Right ventricle myocardium inferior (tissue), 1 donor: ENCODE measurements at places on chromosomes 2 and 18. TPM values are rescaled to one million over a fixed set of nuclear protein-coding genes. Genes with fewer than 3 reads are reported as not detected.
A peak's percentile ranks its signal among the peaks of the same experiment; 100 is the strongest.

GRCh38 chr2:18690342-18690741 is 101.0 kb upstream of the NT5C1B start:
- no peak for DNase-seq

GRCh38 chr18:58668211-58668610 is 3.1 kb upstream of the MALT1 start:
- no peak for DNase-seq

DNA sequence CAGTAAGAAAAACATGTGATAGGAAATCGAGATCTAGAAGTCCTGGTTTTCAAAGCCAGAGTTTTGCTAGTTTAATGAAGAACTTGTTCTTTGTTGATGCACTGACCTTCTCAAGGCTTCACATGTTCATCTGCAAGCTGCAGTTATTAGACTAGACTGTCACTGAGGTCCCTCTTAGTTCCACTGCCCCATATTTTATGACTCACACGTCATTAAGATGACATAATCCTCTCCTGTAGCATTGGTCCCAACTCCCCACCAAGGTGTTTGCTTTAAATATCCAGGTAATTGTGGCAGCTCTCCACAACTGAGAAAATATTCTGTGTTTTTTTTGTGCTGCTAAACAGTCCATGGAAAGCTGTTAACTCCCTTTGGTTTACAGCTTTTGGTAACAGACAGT is 149.7 kb downstream of the MREG start:
- no peak for DNase-seq

The HIBCH gene
- total RNA-seq = 21.2 TPM

- DNase-seq = no peak
These were observed 1601.1 kb downstream of the LRP1B start for GRCh38 chr2:140529706-140530105.

DNA sequence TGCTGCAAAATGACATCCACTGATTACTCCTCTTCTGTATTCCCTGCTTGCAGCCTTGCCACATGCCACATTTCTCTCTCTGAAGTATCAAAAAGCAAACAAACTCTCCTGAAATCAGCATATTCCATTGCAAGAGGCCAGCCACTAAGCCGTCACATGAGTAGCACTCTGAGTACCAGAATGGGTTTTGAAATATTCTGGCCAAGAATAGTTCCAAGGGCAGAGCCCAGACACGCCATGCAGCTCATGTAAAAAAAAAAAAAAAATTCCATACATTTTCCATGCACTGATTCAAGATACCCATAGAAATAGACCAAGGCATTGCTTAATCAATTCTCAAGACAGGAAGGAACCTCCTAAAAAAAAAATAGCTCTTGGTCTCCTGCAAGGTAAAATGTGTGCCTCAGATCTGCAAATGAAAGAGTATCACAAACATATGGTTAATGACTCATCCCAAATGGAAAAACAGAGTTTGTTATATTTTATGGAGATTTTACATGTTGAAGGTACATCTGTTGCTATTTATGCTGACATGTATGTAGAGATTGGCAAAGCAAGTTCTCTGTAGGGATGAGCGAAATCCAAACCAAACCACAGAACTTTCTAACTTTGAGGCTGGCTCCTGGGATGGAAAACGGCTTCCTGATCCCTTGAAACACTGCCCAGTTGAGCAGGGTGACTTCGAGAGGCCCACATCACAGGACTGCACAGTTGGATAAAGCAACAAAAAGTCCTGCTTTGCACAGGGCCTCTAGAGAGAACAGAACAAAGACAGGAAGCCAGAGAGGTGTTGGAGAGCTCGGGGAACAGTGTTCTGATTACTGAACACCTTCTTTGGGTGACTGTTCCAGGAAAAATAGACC is 346.2 kb downstream of the ZNF521 start:
- no peak for DNase-seq

DNA sequence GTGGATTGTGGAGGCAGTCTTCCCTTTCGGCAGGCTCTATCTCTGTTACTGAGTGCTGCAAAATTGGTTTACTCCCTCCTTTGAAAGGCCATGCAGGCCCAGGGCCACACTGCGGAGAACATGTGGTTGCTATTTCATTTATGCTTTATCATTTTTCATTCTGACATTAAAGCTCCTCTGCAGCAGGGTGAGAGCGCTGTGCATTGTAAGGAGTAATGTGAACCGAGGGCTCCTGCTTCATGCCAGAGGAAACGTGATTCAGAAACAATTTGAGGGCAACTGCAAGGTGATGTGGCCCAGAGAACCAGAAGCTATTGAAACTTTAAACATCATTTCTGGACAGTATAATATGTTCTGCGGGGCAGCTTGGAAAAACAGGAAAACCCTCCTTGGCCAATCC is 341.6 kb upstream of the NT5C1B start:
- DNase-seq = no peak

The HOXD3 gene
- total RNA-seq = 0.30 TPM

The HMSD gene
- total RNA-seq = not detected

DNA sequence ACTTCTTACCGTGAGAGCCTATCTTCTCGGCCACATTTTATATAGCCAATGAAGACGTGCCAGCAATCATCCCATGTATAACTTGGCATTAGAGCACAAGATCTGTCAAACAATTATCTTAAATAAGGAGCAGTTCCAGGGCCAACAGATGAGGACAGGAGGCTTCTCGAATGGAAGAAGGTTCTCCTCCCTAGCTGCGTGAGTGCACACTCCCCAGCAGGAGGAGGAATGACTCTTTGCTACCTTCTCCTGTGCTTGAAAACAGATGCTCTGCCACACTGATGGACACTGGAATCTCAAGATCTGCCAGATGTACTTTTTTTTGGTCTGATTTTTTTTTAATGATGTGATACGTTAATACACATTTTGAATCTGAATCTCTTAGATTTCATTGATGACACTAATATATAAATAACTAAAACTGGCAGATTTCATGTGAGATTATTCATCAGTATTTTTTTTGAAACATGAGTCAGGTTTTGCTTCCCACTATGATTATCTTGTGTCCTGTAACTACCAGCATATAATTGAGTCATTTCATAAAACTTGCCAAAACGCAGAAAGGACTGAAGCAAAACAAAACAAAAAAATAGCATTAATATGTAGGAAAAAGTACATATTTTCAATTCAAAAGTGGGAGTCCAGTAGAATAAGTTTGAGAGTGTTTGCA is 626 bp upstream of the VIT start:
- no peak for DNase-seq

- DNase-seq = peak; percentile 88
These were observed 100.9 kb downstream of the CRIM1 start for GRCh38 chr2:36456227-36457175.

DNA sequence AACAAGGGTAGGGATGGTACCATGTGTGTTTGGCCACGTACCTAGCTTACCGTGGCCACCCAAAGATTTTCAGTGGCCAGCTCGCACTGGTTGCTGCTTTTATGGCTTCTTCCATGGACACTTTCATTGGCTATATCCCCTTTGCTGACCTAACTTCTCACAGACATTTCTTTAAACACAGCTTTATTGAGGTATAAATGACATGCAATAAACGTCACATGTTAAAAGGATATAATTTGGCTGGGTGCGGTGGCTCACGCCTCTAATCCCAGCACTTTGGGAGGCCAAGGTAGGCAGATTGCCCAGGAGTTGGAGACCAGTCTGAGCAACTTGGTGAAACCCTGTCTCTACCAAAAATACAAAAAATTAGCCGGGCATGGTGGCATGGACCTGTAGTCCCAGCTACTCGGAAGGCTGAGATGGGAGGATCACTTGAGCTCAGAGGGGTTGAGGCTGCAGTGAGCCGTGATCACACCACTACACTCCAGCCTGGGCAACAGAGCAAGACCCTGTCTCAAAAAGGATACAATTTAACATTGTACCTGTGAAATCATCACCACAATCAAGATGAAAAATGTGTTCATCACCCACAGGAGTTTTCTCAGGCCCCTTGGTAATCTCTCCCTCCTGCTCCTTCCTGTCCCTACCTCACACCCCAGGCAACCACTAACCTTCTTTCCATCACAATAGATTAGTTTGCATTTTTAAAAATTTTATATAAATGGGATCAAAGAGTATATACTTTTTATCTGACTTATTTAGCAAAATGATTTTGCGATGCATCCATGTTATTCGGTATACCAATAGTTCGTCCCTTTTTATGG is 127.8 kb upstream of the PPP1CB start:
- DNase-seq = no peak

- no peak for DNase-seq
These were observed 101.6 kb downstream of the PTGR3 start for GRCh38 chr18:75107196-75107930.

GRCh38 chr2:188201639-188202038 is 90.0 kb upstream of the GULP1 start:
- DNase-seq = no peak

The PRSS56 gene
- 0.11 TPM for total RNA-seq
